ENCODE measurements at places on chromosomes 11 and 22. TPM values are rescaled to one million over a fixed set of nuclear protein-coding genes. Genes with fewer than 3 reads are reported as not detected.

The TNNI2 gene
- total RNA-seq = not detected

The CHRM4 gene
- 1.0 TPM for total RNA-seq

The KMT5B gene
- total RNA-seq = 19.7 TPM

The REXO2 gene
- 92.0 TPM for total RNA-seq

The RIMBP3B gene
- total RNA-seq = 0.31 TPM

The CNTN5 gene
- total RNA-seq = not detected

The CBLIF gene
- not detected for total RNA-seq

The UPK3A gene
- total RNA-seq = not detected

The MAJIN gene
- total RNA-seq = not detected

The POU2AF3 gene
- 0.94 TPM for total RNA-seq

The SBF2 gene
- 13.3 TPM for total RNA-seq

The TNNT3 gene
- total RNA-seq = not detected

The ATL3 gene
- 30.5 TPM for total RNA-seq

The TMPRSS4 gene
- not detected for total RNA-seq

All from A549 treated with DMSO at 1 μM for 4 hours (cell line).